Nephron progenitor cell (in vitro differentiated cells): ENCODE measurements at places on chromosomes 3 and 15.

- H3K27ac ChIP-seq: no peak overlapping the region
- peaks cover 43% of the 10 kb centered on the region for H3K4me1 ChIP-seq
- DNase-seq: no peak
- peaks cover 3% of the 10 kb centered on the region for H3K27me3 ChIP-seq
- no peaks in the 10 kb centered on the region for H3K36me3 ChIP-seq
These were observed 557.3 kb upstream of the KCNMB2 start for GRCh38 chr3:177978946-177979345.

DNA sequence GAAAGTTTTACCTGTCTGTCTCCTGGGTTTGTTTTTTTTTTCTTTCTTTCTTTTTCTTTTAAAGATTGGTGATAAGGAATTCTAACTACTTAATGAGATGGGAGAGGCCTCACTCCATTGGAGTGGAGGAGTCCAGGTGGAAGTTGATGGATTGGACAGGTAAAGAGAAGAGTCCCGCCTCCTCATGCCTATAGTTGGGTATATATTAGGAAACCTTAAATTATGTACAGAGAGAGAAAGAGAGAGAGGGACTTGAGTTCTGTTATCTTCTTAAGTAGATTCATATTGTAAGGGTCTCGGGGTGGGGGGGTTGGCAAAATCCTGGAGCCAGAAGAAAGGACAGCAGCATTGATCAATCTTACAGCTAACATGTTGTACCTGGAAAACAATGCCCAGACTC is 158.2 kb downstream of the TP63 start:
- H3K4me1 ChIP-seq: peaks cover 53% of the 10 kb centered on the region
- no peaks in the 10 kb centered on the region for H3K36me3 ChIP-seq
- H3K4me3 ChIP-seq: no peak overlapping the region
- no peak for DNase-seq

DNA sequence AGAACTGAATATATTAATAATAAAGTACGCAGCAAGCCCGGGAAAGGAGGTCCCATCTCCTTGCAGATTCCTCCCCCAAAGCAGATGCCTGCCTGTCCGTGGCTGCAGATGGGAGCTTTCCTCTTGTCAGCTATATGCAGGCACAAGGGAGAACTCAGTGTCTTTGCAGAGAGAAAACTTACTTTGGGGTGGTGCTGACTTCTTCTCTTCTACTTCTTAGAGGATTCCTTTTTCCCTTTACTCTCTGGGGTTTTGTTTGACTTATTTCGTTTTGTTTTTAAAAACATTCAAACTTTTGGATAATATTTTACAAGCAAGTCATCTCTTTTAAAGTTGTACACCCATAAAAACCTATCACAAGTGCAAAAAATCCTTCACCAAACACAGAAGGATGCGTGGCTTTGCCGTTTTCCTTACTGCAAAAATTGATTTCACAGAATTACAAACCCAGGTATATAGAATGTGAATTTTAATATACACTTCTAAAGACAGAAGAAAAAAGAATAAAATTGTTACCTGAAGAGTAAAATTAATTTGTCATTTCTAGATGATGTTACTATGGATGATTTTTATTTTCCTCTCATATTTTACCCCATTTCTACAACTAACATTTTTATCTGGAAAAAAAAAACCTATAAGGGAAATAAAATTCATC is 65.3 kb upstream of the IGF1R start:
- peak; percentile 11 for DNase-seq
- peaks cover 26% of the 10 kb centered on the region for H3K4me1 ChIP-seq
- H3K27me3 ChIP-seq: no peaks in the 10 kb centered on the region
- H3K36me3 ChIP-seq: no peaks in the 10 kb centered on the region
- H3K27ac ChIP-seq: no peak overlapping the region
- no peak overlapping the region for H3K4me3 ChIP-seq

- no peak overlapping the region for H3K4me3 ChIP-seq
- no peaks in the 10 kb centered on the region for H3K27me3 ChIP-seq
- DNase-seq: no peak
- no peaks in the 10 kb centered on the region for H3K4me1 ChIP-seq
- peak overlapping the region; percentile 33 for H3K27ac ChIP-seq
- H3K36me3 ChIP-seq: peaks cover 71% of the 10 kb centered on the region
These were observed 7.4 kb downstream of the ZNF589 start for GRCh38 chr3:48248095-48248850.

DNA sequence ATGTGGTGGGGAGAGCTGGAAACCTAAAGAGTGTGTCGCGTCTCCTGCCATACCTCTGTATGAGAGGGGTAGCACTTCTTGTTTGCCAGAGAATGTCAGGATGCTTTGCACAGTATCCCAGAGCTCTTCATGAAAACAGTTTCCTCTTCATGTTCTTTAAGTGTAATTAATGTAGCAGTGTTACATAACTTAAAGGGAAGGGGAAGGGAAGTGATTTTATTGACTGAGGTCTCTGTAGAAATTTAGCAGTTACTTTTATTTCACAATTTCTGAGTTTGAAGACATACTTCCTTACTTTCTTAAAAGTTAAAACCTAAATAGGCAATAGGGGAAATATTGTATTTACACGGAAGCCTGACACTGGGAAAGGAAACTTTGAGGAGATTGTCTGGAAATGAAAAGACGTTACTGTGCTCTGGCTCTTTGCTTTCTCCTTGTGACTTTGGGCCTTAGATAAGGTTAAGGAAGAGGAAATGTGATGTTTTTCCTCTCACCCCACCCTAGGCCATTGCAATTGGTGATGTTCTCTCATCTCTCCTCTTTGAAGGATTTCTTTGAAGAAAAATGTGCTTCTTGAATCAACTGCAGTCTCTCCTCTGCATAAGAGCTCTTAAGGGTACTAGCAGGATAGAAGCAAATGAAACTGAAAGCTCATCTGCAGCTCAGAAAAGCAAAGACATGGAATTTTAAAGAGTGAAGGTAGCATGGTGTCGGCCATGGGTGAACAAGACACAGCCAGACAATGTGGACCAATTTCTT is 6.0 kb downstream of the NXPE3 start:
- DNase-seq: no peak
- H3K27me3 ChIP-seq: no peaks in the 10 kb centered on the region
- peaks cover 61% of the 10 kb centered on the region for H3K36me3 ChIP-seq
- no peak overlapping the region for H3K4me3 ChIP-seq
- H3K4me1 ChIP-seq: peaks cover 11% of the 10 kb centered on the region
- H3K27ac ChIP-seq: no peak overlapping the region

- H3K4me1 ChIP-seq: peaks cover 47% of the 10 kb centered on the region
- no peak overlapping the region for H3K4me3 ChIP-seq
- H3K36me3 ChIP-seq: peaks cover 13% of the 10 kb centered on the region
- no peak overlapping the region for H3K27ac ChIP-seq
- peaks cover 26% of the 10 kb centered on the region for H3K27me3 ChIP-seq
These were observed 82.8 kb upstream of the HES1 start for GRCh38 chr3:194053136-194053535.

GRCh38 chr3:188349351-188349901 is 195.5 kb downstream of the LPP start:
- no peak overlapping the region for H3K27ac ChIP-seq
- no peak overlapping the region for H3K4me3 ChIP-seq
- H3K36me3 ChIP-seq: no peaks in the 10 kb centered on the region
- DNase-seq: no peak

DNA sequence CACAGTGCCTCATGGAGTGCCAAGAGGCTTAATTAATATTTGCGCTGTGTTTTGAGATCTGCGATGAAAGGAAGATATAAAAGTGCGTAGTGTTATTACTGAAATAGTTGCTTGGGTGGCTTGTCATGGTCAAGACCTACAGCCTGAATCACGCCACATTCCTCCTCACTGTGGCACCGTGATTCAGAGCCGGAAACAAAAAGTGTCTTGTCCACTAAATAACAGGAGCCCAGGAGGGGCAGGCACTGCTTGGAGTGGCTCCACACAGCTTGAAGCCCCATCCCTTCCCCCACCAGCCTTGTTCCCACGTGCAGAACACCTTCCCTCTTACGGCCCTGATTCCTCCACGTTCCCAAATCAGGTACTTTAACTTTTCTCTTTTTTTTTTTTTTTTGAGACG is 1.2 kb upstream of the LRRC15 start:
- no peak overlapping the region for H3K4me3 ChIP-seq
- H3K36me3 ChIP-seq: no peaks in the 10 kb centered on the region
- H3K4me1 ChIP-seq: peaks cover 72% of the 10 kb centered on the region
- H3K27me3 ChIP-seq: peaks cover 47% of the 10 kb centered on the region
- DNase-seq: no peak

- H3K27me3 ChIP-seq: peaks cover 2% of the 10 kb centered on the region
- H3K36me3 ChIP-seq: no peaks in the 10 kb centered on the region
- DNase-seq: no peak
- no peak overlapping the region for H3K4me3 ChIP-seq
These were observed 606.7 kb upstream of the MDFIC2 start for GRCh38 chr3:70919091-70919490.

- H3K27ac ChIP-seq: no peak overlapping the region
- peaks cover 6% of the 10 kb centered on the region for H3K36me3 ChIP-seq
- no peaks in the 10 kb centered on the region for H3K27me3 ChIP-seq
- no peaks in the 10 kb centered on the region for H3K4me1 ChIP-seq
These were observed 30.3 kb downstream of the MYLK start for GRCh38 chr3:123853686-123854372.

- H3K36me3 ChIP-seq: no peaks in the 10 kb centered on the region
- H3K4me3 ChIP-seq: no peak overlapping the region
- DNase-seq: no peak
These were observed 72.3 kb downstream of the SLCO3A1 start for GRCh38 chr15:91925794-91926193.

GRCh38 chr3:178155521-178155920 is 380.7 kb upstream of the KCNMB2 start:
- peak overlapping the region; percentile 37 for H3K27ac ChIP-seq
- DNase-seq: no peak
- no peaks in the 10 kb centered on the region for H3K27me3 ChIP-seq
- H3K4me1 ChIP-seq: peaks cover 53% of the 10 kb centered on the region
- H3K36me3 ChIP-seq: peaks cover 11% of the 10 kb centered on the region

DNA sequence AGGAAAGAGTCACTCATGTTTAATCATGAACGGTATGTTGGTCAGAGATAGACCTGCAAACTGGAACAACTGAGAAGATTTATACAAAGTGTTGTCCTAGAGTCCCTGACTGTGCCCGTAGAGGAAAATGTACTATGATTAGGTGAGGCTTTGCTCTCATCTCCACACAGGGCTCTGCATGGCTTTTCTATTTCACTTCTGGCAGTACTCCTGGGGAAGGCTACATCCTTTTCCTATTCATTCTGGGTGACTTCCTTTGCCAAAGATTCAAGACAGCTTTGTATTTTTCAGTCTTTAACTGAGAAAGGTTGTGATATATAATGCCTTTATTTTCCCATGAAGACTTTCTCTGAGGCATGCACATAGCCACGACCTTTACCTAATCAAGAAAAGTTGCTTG is 414.7 kb downstream of the ZBTB20 start:
- H3K27me3 ChIP-seq: peaks cover 4% of the 10 kb centered on the region
- H3K36me3 ChIP-seq: no peaks in the 10 kb centered on the region
- DNase-seq: no peak
- peaks cover 13% of the 10 kb centered on the region for H3K4me1 ChIP-seq
- H3K4me3 ChIP-seq: no peak overlapping the region
- H3K27ac ChIP-seq: no peak overlapping the region

DNA sequence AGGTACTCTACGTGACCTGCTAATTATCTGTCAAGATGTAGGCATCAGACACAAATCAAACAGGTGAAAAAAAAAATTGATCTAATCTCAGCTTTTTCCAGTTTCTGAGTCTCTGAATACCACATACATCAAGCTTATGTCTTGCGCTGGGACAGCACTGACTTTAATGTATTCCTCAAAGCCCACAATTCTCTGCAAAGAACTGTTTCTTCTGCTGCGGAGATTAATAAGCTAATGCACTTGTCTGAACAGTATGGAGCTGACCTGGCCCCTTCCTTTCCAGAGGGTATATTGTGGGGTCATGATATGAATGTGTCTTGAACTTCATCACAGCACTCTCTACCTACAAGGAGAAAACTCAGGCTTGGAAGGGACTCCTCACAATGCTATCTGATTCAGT is 87.8 kb downstream of the FOXB1 start:
- peaks cover 48% of the 10 kb centered on the region for H3K4me1 ChIP-seq
- no peak overlapping the region for H3K27ac ChIP-seq
- peaks cover 24% of the 10 kb centered on the region for H3K27me3 ChIP-seq
- no peak overlapping the region for H3K4me3 ChIP-seq
- DNase-seq: no peak
- peaks cover 20% of the 10 kb centered on the region for H3K36me3 ChIP-seq

- H3K36me3 ChIP-seq: no peaks in the 10 kb centered on the region
- peak overlapping the region; percentile 86 for H3K4me3 ChIP-seq
- peak; percentile 21 for DNase-seq
- H3K27me3 ChIP-seq: no peaks in the 10 kb centered on the region
- peaks cover 91% of the 10 kb centered on the region for H3K4me1 ChIP-seq
These were observed 452.8 kb downstream of the FOXP1 start for GRCh38 chr3:71130471-71131374.

- H3K27me3 ChIP-seq: peaks cover 7% of the 10 kb centered on the region
- H3K27ac ChIP-seq: no peak overlapping the region
- H3K4me1 ChIP-seq: peaks cover 12% of the 10 kb centered on the region
- no peak for DNase-seq
- no peaks in the 10 kb centered on the region for H3K36me3 ChIP-seq
- no peak overlapping the region for H3K4me3 ChIP-seq
These were observed 56.6 kb upstream of the POMGNT2 start for GRCh38 chr3:43162230-43163084.

DNA sequence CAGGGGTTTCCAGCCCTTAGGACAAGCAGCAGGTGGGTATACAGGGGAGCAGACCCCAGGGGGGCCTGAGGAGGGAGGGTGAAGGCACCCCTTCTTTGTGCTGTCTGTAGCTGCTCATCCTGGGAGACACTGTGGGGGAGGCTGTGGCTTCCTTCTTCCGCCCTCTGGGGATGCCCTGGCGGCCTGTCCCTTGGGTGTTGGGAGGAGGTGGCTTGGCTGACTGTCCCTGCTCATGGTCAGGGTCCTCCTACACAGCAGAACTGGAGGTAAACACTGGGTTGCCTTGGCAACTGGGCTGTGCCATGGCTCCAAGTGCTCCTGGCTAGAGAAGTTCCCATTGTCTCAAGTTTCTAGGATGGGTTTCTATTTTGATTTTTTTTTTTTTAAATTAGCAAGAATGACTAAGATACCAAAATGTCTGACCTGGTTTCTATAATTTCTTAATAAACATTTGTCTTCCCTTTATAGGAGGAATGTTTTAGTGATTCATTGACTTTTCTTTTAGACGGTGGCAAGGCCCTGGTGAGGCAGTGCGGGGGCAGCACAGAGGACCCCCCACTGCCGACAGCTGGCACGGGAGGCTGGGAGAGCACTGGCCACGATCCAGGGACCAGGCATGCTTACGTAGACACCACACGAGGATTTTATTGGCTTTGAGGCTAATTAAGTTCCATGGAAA is 12.4 kb downstream of the KLF13 start:
- peaks cover 83% of the 10 kb centered on the region for H3K4me1 ChIP-seq
- peaks cover 6% of the 10 kb centered on the region for H3K27me3 ChIP-seq
- peak overlapping the region; percentile 38 for H3K4me3 ChIP-seq
- peak overlapping the region; percentile 94 for H3K27ac ChIP-seq

- DNase-seq: no peak
- H3K4me3 ChIP-seq: no peak overlapping the region
- H3K4me1 ChIP-seq: peaks cover 7% of the 10 kb centered on the region
- peaks cover 8% of the 10 kb centered on the region for H3K36me3 ChIP-seq
These were observed 10.9 kb upstream of the AADACL2 start for GRCh38 chr3:151722856-151723255.

- no peak overlapping the region for H3K27ac ChIP-seq
- H3K36me3 ChIP-seq: peaks cover 7% of the 10 kb centered on the region
- no peak for DNase-seq
- no peaks in the 10 kb centered on the region for H3K27me3 ChIP-seq
These were observed 144.9 kb downstream of the FBN1 start for GRCh38 chr15:48500595-48500994.
